CD4-positive, alpha-beta T cell treated with Interleukin-4 for 4 hours (primary cell): ENCODE measurements at places on chromosomes 16 and 17.

DNA sequence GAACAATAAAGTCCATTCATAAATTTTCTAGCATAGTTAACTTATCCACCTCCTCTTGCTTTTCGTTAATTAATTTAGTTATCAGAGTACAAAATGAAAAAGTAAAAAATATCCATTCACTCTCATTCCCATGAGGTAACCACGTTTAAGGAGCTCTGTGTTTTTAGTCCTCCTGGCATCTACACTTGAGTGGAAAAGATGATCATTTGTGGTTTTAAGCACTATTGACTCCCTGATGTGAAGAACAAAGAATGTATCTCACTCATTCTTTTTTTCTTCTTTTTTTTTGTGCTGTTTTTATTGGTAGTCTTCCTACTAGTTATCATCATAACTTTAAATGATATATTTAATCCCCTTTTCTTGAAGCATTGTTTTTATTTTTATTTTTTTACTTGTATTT lies 26.1 kb downstream of the QPRT start:
- no peak for DNase-seq

GRCh38 chr17:74217888-74218287 lies 4.5 kb downstream of the TTYH2 start:
- DNase-seq: no peak

DNA sequence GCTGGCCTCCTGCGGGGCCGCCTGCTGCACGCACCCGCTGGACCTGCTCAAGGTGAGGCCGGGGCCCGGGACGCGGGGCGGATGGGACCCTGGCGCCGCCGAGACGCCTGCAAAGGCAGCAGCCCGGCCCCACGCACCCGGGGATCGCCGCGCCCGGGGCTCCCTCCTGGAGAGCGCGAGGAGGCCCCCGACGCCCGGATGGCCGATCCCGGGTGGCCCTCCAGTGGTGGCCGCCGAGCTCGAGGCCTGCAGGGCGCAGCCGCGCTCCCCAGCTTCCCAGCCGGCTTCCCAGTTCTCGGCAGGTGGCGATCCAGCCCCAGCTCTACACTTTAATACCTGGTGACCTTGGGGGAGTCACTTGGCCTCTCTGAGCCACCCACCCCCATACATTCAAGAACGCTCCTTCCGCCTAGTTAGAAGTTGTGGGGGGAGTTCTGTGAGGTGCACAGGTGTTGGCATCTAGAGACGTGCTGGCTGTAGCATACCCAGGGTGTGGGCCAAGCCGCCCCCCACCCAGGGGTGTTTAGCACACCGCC lies 452 bp downstream of the SLC25A10 start:
- no peak for DNase-seq

GRCh38 chr17:20179041-20179440 lies 169.9 kb downstream of the SPECC1 start:
- no peak for DNase-seq

GRCh38 chr17:81419886-81420768 lies 24.9 kb downstream of the BAHCC1 start:
- DNase-seq: no peak

- DNase-seq: no peak
Measured at GRCh38 chr17:4810696-4811290, 3.8 kb downstream of the PLD2 start.

DNA sequence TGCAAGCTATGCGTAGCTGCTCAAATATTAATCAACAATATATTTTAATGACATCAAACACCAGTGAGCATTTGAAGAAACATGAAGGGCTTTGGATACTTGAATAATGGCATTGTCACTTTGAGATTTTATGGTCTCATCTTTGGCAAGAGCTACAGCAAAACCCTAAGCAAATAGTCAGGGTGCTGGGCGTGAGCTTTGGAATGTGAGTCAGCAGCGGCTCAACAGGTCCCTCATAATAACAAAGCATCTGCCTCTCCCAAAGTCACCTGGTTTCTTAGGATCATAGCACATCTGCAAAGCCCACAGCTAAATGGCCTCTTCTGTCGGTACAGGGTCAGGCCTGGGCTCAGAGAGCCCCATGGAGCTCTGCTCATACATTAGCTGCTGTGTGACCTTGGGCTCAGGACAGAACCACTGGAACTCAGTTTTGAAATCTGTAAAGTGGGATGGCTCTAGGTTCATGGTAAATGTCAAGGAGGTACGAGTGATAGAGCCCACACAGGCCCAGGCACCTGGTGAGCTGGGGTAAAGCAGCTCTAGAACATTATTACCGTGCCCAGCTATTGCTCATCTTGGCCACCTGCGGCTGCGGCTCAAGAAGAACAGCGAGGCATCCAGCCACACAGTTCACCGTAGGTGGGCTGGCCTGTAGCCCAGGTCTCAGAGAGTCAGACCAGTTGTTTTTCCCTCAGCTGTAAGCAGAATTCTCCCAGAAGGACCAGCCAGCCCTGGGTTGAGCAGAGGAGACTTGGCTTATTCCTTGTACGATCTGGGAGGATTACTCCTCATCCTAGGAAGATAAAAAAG lies 544.5 kb upstream of the CDH11 start:
- DNase-seq: no peak

GRCh38 chr16:54739381-54739780 lies 191.3 kb upstream of the IRX5 start:
- no peak for DNase-seq
